NCI-H1436 (cell line): ENCODE measurements at places on chromosomes 11 and 22.

GRCh38 chr11:93059117-93059957, 89.9 kb downstream of the MTNR1B start:
- no peak for DNase-seq

DNA sequence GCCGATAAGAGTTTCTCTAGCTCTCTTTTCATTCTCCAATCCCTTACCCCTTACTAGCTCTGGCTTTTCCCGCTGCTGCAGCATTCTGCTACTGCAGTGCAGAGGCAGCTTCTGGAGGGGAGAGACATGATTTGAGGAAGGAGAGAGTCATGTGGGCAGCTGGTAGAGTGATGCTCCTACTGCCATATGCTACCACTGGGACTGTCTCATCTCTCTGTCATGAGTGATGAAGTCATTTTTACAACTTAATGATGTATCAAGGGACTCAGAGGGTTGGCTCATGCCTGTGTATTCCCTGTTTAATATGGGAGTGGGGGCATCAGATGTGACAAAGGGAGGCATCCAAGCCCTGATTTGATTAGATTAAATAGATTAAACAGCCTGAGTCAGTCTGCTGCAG, 11.3 kb downstream of the SLC17A6 start:
- DNase-seq, result no peak

DNA sequence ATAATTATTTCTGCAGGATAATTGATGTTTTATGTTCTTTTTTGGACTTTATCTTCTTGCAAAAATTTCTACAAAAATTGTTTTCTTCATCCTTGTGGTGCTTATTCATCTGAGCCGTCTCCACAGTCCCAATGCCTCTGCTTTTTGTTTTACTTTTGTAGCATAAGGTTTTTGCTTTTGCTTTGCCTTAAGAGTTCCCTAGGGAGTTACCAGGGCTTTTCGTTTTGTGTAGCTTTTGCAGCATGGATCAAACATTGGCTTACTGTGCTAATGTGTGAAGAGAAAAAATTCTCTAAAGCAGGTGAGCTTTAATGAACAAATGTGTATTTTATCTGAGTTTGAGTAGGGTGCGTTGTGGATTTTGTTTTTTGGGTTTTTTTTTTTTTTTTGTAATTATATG, 11.8 kb downstream of the XBP1 start:
- DNase-seq, result peak; percentile 30

GRCh38 chr11:10474551-10474950, 19.5 kb downstream of the AMPD3 start:
- no peak for DNase-seq

DNA sequence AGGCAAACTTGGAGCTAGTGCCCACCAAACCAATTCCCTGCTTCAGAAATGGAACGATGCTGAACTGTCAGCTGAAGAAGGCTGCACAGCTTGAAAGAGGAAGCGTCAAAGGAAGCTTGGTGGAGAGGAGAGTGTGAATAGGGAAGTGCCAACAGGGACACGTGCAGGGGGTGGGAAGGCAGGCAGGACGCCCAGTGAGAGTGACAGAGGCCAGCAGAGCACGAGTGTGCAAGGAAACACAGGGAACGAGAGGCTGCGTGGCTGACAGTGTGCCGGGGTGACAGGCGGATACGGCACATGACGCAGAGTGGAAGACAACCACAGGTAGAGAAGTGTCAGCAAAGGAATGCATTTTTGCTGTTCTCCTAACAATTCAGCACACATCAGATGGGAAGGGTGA, 196.4 kb downstream of the LARGE1 start:
- no peak for DNase-seq

DNA sequence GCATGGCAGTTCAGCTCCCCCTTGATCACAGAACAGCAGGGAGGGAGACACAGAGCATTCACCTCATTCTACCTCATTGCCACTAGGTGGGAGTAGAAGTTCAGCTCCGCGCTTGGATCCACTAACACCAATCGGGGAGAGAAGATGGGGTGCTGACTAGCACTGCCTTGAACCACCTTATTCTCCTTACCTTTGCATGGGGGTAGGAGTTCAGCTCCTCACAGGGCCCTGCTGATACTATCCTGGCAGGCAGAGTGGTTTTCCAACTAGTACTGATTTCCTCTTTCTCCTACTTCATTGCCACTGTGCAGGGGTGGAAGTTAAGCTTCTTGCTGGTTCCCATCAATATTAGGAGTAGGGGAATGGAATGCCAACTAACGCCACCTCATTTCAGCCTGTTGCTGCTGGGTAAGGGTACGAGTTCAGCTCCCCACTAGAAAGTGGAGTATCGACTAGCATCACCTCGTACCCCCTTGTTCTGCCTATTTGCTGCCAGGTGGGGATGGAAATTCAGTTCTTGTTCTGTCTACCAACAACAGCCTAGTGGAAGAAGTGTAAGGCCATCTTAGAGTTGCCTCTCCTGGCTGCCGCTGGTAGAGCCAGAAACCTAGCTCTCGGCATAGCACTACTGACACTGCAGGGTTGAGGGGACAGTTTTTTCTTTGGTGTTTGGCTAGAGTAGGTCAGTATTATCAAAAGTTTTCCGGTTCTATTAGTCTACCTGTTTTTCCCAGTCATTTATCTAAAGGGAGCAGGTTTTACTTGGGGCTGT, 550.9 kb upstream of the CCDC90B start:
- peak; percentile 64 for DNase-seq

- DNase-seq, result no peak
These were observed 1.1 kb upstream of the MYRF start for GRCh38 chr11:61751384-61751783.

- no peak for DNase-seq
These were observed 21.3 kb downstream of the TECTA start for GRCh38 chr11:121122328-121122727.

GRCh38 chr11:27599217-27599616, 92.6 kb upstream of the LIN7C start:
- DNase-seq, result no peak

DNA sequence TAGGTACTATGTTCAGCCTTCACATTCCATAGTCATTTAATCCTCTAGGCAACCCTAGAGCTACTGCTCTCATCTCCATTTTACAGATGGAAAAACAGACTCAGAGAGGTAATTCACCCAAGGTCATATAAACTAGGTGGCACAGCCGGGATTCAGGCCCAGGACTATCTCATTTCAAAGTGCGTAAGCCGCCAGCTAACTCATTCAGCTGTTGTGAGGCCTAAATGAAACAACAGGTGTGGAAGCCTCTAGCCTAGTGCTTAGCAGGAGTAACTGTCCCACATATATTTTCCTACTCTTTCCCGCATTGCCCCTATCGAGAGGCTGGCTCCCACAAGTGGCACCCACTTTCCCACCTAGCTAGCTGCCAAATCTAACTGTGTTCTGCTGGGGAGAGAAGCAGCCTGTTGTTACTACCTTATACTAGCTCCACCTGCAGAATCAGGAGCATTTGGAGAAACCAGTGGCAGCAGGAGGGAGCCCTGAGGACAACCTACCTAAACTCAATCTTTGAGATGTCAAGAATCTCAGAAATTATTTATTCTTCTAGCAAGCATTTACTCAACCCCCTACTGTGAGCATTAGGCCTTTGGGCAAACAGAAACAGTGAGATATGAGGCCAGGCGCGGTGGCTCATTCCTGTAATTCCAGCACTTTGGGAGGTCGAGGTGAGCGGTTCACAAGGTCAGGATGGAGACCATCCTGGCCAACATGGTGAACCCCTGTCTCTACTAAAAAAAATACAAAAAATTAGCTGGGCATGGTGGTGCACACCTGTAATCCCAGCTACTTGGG, 20.9 kb downstream of the PRG3 start:
- DNase-seq, result no peak
